GM19239 (cell line): ENCODE measurements at places on chromosomes 16 and 17.

DNA sequence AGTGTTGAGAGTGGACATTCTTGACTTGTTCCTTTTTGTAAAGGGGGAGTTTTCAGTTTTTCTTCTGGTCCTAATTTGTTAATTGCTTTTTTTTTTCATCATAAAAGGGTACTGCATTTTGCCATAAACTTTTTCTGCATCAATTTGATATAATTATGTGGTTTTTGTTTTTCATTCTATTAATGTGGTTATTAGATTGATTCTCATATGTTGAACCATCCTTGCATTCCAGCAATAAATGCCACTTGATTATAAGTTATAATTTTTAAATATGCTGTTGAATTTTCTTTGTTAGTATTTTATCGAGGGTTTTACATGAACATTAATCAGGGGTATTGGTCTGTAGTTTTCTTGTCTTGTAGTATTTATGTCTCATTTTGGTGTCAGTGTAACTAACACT lies 87.2 kb upstream of the SMIM36 start:
- DNase-seq, result no peak

- no peak for DNase-seq
Measured at GRCh38 chr16:8686879-8687278, 12.5 kb downstream of the ABAT start.

- no peak for DNase-seq
Measured at GRCh38 chr16:12433691-12434390, 369.8 kb downstream of the CPPED1 start.

DNA sequence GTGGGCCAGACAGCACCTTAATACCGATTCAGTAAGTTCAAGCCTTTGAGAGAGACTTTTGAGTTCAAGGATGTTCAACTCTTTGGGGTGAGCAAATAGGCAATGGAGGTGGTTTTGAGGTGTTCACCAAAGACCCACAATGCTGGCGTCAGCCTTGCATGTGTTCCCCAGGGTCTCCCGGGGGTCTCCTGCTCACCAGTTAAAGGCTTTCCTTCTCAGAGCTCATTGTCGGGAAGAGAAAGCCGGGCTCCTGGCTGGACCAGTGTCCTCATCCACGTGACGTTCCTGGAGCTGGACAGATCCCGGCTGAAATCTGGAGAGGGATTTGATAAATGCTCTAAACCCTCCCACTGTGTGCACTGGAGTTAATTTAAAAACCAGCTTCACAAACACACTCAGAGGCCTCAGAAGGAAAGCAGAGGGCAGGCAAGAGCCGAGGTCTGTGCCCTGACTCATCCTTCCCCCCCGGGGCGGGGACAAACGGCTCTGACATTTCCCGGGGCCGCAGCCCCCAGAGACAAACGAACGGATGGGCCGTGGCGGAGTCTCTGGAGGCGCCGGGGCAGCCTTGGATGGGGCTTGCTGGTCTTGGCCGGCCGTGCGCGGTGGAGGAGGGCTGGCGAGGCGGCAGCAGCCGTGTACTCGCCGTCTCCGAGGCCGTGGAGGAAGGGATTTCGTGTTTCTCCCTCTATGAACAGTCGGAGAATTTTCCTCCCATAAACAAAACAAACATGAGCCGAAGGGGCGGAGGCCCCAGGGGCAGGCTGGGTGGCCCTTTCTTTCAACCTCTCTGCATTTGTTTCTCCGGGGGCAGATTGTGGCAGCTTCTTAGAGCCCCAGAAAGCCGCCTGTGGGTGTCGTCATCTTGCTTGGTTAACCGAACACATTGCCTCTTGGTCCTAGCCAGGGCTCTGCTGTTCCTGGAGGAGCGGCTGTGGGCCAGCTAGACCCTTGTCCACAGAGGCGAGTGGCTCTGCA lies 94.2 kb downstream of the NTN1 start:
- DNase-seq, result no peak
